Bronchial epithelial cell (primary cell): ENCODE measurements at places on chromosomes 6 and 20.

GRCh38 chr6:169803816-169804340 is 52.5 kb downstream of the ERMARD start:
- no peak for DNase-seq

DNA sequence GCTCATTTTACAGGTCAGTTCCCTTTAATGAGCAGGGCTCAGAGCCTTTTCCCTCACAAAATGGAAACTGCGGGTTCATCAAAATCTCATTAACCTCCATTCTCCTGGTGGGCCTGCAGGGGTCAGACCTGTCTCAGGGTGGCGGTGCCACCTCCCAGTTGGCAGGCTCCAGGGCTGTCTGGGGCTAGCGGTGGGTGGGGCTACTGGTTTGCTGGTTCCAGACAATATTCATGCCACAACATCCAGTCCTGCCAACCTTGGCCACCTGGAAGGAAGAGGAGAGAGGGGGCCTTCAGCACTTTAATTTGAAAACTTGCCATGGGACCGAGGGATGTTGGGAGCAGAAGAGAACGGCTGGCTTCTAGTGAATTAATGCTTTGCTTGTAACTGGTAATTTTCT is 41.9 kb upstream of the CTNNBL1 start:
- DNase-seq: peak; percentile 18

DNA sequence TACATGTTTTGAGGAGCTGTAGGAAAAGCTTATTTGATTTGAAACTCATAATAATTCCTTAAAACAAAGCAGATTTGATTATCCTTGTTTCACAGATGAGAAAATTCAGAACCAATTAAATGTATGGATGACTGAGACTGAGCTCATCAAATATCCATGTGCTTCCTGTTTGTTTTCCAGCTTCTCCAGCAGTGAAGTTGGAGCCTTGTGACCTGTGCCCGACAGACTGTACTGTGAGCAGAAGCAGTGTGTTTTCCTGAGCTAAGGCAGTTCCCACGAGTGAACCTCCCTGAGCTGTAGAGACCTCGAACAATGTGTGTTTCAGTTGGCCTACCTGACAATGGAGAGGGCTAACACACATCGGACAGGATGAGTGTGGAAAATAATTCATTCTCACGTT is 599.5 kb upstream of the NRSN1 start:
- peak; percentile 21 for DNase-seq

DNA sequence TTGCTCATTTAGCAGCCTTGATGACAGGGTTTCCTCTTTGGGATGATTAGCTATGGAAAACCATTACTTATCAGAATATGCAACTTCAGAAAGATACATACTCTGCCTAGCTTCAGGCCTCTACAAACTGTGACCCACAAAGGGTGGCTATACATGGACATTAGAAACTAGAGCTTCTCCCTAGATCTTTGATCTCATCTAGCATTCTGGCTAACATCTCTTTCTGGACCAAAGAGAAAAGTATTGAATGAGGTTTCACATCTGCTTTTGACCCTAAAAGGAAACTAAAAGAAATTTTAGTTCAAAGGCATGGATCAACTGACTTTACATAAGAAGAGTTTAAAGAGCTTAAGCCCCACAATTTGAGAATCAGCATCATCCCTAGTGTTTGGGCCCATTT is 12.4 kb upstream of the HMGN3 start:
- no peak for DNase-seq
